ENCODE measurements at places on chromosomes 7 and 10.

DNA sequence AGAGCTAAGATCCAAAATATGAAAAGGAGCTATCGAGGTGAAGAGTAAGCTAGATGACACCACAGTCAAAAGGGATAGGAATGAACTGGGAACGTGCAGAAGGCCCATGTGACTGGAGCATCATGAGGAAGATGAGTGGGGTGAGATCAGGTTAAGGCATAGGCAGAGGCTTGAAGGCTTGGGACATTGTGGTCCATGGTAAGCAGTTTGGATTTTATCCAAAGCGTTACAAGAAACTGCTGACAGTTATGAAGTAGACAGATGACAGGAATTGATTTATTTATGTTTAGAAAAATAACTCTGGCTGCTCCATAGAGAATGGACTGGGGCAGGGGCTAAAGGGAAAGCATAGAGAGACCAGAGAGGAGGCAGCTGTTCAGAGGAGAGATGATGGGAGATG lies 18.1 kb upstream of the PANK1 start:
- DNase-seq, result no peak

- peak; percentile 54 for DNase-seq
Measured at GRCh38 chr7:134140889-134141867, 14.0 kb downstream of the LRGUK start.

DNA sequence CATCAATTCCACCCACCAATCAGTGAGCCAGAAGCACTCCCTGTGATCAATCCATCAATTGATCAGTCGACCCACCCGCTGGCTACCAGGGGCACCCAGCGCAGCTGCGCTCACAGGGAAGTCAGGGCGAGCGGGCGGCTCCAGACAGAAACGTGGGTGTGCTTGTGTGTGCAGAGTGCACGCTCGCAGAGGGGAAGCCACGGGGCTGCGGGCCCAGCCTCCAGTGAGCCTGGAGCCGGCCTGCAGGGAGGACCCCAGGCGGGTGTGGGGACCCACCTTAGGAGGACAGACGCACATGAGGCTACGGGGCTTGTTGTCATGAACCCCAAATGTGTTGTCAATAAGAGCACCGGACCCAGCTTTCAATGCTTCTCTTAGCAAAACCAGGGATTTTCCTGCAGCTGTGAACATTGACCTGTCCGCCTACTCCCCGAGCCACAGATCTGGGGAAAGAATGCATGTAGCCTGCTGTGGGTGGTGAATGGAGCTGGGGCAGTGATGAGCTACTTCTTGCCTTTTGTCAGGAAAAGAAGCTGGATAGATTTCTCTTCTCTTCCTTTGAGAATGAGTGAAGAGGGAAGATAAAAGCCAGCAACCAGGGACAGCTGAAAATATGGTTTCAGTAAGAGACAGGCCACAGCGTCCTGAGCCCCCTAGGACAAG lies 497.8 kb downstream of the DNAJB6 start:
- DNase-seq, result no peak

GRCh38 chr10:13271552-13272163 lies 28.2 kb downstream of the PHYH start:
- no peak for DNase-seq

GRCh38 chr7:77458786-77459185 lies 42.6 kb upstream of the GSAP start:
- DNase-seq, result no peak

- no peak for DNase-seq
Measured at GRCh38 chr10:62195675-62195926, 73.0 kb downstream of the RTKN2 start.

- DNase-seq, result no peak
Measured at GRCh38 chr10:114577133-114577532, 80.9 kb downstream of the ABLIM1 start.

GRCh38 chr7:39043531-39043930 lies 65.8 kb downstream of the POU6F2 start:
- DNase-seq, result no peak

DNA sequence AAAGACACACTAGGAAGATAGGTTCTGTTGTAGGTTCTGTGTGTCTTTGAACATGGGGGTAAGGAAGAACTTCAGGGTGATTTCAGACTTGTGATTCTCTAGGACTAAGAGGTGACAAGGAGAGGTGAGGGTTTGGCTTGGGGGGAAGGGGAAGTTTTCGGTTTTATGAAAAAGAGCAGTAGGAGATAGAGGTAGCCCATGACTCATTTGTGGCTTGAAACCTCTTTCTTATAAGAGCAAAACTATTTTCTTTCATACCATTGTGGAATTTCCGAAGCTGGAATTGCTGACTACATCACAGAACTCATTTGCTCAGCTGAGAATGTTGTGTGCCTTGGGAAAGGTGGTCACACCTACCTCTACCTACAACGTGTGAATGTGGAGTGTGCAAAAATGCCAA lies 39.6 kb upstream of the IKZF1 start:
- DNase-seq, result no peak

DNA sequence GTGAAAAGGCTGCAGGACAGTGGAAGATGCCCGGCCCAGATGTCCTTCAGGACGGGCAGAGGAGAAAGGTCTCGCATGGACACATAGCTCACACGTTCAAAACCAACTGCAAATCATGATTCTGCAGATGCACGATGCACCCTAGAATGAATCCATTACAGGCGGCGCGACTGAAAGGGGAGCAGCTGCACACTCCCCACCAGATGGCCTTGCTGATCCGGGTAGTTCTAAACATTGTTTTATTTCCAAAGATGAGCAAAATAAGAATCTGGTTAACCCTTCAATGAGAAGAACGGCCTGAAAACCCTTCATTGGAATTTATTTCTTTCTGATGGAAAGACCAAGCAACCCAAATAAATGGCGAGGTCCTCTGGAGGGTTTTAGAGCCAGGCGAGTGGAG lies 33.8 kb downstream of the CHST15 start:
- DNase-seq, result no peak

- no peak for DNase-seq
Measured at GRCh38 chr7:86950360-86950759, 109.1 kb downstream of the ELAPOR2 start.

DNA sequence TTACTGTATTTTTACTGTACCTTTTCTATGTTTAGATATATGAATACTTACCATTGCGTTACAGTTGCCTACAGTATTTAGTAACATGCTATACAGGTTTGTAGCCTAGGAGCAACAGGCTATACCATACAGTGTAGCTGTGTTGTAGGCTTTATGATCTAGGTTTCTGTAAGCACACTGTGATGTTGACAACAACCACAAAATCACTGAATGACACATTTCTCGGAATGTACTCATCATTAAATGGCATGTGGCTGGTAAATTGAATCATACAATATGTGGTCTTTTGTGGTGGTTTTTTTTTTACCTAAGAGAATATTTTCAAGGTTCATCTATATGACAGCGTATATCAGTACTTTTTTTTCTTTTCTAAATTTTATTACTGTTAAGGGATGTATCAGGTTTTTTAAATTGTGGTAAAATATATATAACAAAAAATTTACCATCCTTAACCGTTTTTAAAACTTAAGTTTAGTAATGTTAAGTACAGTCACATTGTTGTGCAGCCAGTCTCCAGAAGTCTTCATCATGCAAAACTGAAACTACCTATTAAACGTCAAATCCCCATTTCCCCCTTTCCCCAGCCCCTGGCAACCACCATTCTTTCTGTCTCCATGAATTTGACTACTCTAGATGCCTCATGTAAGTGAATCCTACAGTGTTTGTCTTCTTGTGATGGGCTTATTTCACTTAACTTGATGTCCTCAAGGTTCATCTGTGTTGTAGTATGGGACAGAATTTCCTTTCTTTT lies 21.5 kb downstream of the BTAF1 start:
- DNase-seq, result no peak

DNA sequence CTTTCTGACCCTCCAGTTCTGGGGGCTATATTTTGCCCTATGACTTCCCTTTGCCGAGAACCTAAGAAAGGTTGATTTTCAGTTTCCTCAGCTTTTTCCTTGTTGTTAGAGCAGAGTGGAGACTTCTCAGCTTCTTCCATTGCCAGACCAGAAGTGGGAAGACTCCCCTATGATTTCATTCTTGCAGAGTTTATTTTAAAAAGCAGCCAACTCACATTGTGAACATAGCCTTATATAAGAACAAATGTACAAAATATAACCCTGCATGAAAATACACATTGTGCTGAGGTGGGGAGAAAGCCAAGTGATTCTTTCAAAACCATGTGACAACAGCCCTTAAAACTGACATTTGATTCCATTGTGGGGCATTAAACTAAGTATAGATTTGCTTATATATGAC lies 33.8 kb upstream of the FZD8 start:
- DNase-seq, result no peak

- DNase-seq, result no peak
Measured at GRCh38 chr7:50272808-50273207, 31.7 kb upstream of the IKZF1 start.

- DNase-seq, result no peak
Measured at GRCh38 chr7:102991077-102991539, 78.3 kb downstream of the LRRC17 start.

DNA sequence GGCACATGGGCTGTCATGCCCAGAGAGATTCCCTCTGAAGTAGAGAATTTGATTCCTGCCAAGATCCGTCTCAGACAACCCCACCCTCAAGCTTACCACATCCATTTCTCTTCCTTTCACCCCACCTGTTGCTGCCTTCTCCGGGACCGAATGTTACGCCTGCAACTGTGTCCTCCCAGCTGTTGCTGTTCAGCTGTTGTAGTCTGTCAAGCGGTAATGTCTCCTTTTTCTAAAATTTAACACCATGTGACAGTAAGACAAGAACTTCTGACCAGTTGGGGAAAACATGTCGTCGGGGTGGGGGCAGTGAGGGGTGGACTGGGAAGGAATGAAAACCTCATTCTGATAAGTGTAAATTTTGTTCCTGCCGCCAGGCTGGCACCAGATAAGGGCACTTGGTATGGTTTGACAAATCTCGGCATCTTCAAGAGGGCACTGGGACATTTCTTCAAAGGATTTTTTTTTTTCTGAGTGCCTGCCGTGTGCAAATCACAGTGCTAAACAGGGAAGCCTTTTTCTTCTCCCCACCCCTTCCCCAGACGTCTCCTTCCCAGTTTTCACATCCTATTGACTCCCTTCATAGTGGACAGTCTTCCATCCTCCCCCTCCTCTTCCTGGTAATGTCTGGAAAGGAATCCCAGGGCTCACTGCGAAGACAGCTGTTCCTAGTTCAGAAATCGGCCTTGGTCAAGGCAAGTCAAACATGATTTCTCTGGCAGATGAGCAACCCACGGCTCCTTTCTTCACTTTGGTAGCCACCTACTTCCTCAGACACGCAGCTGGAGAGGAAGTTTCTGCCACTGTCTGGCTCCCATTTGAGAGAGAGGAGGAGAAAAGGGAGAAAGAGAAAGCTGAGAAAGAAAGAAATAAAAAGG lies 5.0 kb upstream of the CELF2 start:
- no peak for DNase-seq

GRCh38 chr10:95867866-95868265 lies 39.9 kb upstream of the CC2D2B start:
- no peak for DNase-seq

DNA sequence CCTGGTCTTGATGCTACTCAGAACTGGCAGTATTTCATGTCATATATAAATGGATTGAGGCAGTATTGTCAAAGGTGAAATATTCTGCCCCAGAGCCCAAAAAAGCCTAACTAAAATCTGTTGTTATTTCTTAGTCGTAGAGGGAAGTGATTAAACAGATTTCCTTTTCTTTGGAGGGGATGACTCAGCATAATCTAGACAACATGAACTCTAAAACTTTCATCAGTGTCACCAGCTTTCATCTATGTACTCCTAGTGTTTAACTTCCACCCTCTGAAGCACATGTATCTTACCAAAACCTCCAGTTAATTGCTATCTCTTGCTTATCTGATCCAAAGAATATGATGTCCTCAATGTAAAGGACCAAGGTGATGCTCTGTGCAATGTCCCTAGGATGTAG lies 97.1 kb upstream of the ARID5B start:
- DNase-seq, result no peak

GRCh38 chr7:104946338-104946737 lies 67.7 kb upstream of the KMT2E start:
- DNase-seq, result no peak

- peak; percentile 79 for DNase-seq
Measured at GRCh38 chr7:2709553-2710285, 21.7 kb downstream of the AMZ1 start.

Measured in stimulated activated naive B cell treated with anti-CD40 and anti-IgM and Interleukin-4, amounts not matched to agents 10 μg/mL and 1 μg/mL and 100 μg/mL, for 72 hours (primary cell).